ENCODE measurements at places on chromosomes 1 and 21.
A peak's percentile ranks its signal among the peaks of the same experiment; 100 is the strongest.

DNA sequence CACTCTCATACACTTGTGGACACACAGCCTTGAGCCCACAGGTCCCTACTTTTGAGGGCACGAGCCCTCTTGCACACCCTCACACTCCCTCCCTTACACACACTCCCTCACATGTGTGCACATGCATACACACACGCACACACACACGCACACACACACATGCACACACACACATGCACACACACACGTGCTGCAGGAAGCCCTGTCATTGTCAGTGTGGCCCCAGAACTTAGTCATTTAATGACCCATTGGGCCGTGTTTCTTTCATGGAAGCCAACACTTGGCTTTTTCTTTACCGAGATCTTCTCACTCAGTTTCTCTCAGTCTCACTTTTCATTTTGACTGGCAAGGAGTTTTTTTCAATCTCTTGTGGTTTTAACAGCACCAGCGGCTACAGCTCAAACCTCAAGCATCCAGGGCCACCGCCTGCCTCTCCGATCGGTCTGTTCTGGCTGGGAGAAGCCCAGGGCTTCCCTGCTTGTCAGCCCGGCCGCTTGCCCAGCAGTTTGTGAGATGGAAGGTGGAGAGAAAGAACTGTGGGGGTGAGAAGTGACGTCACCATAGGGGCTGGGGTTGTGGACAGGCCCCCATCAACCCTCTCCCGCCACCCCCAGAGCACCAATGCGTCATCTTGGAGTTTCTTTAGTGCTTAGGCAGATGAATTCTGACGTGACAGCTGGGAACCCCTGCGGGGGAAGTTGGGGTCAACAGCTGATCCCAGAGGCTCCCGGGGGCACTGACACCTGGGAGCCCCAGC is 15.8 kb upstream of the TNFRSF8 start:
- no peak for ATAC-seq

DNA sequence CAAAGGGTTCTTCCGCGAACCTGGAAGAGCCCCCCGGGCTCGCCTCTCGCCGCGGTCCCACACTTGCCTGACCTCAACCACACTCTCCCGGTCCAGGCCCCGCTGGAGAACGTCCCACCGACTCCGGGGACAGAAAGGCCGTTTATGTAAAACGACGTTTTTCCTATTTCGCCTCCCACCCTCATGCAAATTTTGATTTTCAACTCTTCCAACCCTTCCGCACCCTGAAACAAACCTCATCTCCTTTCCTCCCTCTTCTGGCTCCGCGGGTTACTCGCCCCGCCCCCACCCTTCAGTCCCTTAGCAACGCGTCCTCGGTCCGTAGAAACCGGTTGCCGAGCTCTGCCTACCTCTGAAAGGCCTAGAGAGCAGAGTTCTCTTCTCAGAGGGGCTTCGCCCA is at the start of gene C1orf141:
Gene C1orf141 (minus strand): TSS at position 276 of the 400 bp plus-strand sequence. CDS start 7,730 bp downstream, outside the sequence.
- peak; percentile 63 for ATAC-seq

GRCh38 chr1:160404094-160404493 is 3.7 kb downstream of the VANGL2 start:
- no peak for ATAC-seq

- ATAC-seq: no peak
Observed at GRCh38 chr1:1204998-1205768, 1.2 kb downstream of the TNFRSF18 start.

DNA sequence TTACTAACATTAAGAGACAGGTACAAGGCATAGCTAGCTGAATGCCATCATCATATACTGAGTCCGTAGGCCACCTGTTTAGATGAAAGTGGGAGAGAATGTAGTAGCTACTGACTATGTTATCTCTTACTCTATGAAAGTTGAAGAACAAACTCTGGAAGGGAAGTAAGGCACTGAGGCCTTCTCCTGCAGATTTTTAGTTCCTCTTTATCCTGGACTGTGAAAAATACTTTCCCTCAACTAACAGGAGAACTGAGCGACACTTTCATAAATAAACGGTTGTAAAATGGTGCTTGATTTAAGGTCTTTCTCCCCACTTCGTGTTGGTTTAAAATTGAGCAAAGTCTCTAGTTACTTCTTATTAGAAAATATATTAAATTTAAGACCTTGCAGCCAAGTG is 101.9 kb downstream of the FNBP1L start:
- ATAC-seq: no peak

DNA sequence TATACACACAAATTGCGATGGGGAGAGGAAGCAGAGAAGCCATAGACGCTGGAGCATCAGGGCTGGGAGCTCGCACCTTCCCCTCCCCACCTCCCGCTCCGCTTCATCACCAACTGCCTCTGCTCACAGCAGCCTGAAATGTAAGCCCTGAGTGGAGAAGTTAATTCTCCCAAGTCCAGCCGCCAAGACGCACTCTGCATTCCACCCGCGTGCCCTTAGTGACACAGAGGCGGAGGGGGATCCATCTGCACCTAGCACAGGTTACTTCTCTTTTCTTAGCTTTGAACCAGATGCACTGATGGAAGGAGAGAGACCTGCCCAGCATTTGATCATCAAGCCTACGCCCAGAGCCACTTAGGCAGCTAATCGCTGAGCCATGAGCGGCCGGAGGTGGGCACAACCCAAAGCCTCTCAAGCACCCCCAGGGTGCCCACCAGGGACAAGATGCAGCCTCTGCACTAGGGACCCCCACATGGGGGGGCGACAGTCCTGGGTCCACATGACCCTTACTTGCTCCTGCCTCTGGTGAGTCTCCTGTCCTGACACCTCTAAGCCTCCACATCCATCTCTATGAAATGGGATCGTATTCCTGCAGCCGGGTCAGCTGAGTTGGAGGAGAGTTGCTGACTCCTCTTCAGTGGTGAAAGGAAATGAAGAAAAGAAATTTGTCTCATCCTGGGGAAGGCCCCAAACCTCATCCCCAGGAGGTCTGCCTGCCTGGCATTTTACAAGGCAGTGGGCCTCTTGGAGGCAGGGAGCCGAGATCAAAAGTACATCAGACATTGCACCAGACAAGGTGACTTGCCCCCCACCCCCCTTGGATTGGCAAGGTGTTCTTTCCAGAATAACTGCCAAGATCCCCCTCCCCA is 316.2 kb downstream of the MATN1 start:
- no peak for ATAC-seq

DNA sequence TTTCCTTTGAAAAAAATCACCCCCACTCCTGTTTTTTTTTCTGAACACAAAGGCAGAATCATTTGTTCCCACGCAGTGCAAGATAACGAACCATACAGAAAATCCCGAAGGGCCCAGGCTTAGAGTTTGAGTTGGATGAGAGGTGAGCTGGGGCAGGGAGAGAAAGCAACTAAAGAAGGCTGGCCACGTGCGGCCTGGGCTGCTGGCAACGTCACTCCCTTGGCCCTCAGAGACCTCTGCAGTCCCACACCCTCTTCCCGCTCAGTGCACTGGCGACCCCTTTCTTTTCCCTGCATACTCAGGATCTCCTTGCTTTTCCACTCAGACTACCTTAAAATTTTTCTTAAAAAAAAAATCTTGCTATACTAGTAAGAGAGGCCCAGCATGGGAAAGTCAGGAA is 28.2 kb upstream of the CRNN start:
- ATAC-seq: peak; percentile 34

GRCh38 chr1:114756949-114757454 is 782 bp downstream of the CSDE1 start:
- ATAC-seq: peak; percentile 28

Measured in motor neuron (in vitro differentiated cells).